ENCODE measurements at places on chromosomes 12 and 14.

DNA sequence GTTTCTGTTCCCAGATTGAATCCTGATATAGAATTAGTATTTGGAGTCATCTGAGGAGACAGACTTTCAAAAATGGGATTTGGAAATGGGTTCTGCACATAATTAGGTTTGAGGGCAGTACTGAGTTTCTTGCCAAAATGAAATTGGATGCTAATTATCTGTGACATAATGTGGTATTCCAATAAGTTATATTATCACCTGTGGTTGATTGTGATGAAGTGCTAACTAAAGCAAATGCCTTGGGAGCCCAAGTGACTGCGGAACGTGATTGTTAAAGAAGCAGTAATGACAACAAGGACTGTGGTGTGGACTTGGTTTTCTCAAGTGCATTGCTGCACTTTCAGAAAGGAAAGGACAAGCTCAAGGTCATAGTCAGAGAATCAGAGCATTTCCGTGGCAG lies 337.0 kb downstream of the IPO8 start:
- DNase-seq: no peak

GRCh38 chr14:61342486-61342885 lies 21.1 kb downstream of the PRKCH start:
- DNase-seq: peak; percentile 78

GRCh38 chr12:119781804-119782203 lies 95.3 kb downstream of the CIT start:
- no peak for DNase-seq

DNA sequence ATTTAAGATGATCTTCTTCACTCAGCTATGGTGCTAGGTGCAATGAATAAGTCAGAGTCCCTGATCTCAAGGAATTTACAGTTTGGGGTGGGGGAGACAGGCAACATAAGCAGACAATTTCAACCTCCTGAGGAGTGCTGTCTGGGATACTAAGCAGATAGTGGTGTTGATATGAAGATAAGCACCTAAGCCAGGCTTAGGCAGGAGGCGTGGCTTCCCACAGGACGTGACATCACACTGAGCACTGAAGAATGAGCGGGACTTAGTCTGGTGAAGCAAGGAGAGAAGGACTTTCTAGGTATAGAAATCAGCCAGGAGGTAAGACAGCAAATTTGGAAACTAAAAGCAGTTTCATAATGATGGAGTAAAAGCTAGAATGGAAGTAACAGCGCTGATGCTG lies 6.8 kb downstream of the PRPH start:
- no peak for DNase-seq

DNA sequence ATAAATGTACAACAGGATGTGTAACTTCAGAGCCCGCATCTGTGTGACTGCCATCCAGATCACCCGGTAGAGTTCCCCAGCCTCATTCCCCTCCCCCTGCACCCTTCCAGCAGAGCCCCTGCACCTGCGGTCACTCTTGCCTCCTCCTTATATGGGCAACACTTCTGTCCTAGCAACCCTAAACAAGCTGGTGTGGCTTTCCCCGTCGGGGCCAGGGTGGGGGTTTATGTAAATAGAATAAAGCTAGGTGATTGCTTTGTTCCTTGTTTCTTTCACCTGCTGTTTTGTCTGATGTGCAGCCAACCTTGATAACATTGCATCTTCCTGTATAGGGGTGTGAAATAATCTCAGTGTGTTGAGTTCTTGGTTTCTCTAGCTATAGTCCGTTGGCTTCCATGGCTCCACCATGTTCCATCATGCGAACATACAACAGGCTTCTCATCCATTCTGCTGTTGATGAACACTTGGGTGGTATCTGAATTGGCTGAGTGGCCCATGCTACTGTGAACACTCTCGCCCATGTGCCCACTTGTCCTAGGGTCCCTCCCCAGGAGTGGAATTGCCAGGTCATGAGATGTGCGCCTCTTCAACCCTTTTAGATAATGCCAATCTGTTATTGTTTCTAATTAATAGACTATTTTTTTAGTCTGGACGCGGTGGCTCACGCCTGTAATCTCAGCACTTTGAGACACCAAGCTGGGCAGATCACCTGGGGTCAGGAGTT lies 102.2 kb downstream of the KIF26A start:
- no peak for DNase-seq

DNA sequence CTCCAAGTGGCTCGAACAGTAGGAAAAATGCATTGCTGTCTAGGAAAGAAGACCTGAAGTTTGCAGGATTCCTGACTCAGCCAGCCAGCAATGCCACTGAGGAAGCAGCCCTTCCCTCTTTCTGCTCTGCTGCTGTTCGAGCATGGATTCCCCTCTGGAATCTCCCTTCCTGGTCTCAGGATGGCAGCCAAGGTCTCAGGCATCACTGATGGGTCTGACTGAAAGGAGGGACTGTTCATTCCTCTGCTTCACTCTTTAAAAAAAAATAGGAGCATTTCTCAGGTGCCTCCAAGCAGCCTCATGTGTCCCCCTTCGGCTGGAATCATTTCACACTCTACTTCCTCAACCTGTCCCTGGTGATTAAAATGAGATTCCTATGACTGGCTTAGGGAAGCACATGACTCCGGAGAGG lies 62.4 kb downstream of the SLC15A4 start:
- no peak for DNase-seq

DNA sequence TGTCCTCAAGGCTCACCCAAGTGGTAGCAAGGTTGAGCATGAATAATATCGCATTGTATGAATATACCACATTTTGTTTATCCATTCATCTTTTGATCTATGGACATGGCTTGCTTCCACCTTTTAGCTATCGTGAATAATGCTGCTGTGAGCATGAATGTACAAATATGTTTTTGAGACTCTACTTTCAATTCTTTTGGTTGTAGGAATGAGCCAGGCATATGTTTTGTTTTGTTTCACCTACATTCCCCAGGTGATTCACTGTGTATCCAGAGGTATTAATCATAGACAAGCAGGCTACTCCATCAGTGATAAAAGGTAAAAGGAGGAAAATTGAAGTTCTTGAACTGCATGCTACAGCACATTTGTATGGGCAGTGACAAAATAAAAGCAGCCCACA lies 35.8 kb downstream of the CDKL1 start:
- DNase-seq: no peak

DNA sequence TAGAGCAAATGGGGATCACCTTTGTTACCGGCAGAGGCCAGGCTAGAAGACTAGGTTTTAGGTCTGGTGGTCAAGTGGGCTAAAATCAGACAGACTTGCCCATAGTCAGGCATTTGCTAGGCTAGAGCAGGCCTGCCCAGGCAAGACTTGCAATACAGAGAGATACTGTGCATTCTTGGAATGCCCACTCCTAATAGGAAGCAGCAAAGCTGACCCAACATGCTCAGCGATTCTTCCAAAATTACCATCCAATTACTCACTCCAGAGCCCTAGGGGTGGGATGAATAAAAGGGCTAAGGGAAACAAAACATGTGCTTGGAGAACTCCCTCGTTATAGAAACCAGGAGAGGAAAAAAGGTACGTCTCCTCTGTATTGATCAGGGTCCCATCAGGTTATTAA lies 187.8 kb upstream of the AMIGO2 start:
- DNase-seq: no peak

- no peak for DNase-seq
Measured at GRCh38 chr14:103428723-103429556, 43.7 kb downstream of the MARK3 start.

- DNase-seq: no peak
Measured at GRCh38 chr12:49231878-49232655, 32.8 kb upstream of the TUBA1C start.

- DNase-seq: no peak
Measured at GRCh38 chr12:11773889-11774677, 124.6 kb downstream of the ETV6 start.

GRCh38 chr12:110613071-110613770 lies 708 bp upstream of the TCTN1 start:
- DNase-seq: no peak

GRCh38 chr14:49858383-49858782 lies 5.8 kb upstream of the NEMF start:
- DNase-seq: no peak

- no peak for DNase-seq
Measured at GRCh38 chr14:104830781-104831180, 29.9 kb downstream of the ZBTB42 start.

- DNase-seq: no peak
Measured at GRCh38 chr14:41810362-41810761, 203.7 kb downstream of the LRFN5 start.

- DNase-seq: no peak
Measured at GRCh38 chr12:8970432-8970831, 18.9 kb upstream of the KLRG1 start.

DNA sequence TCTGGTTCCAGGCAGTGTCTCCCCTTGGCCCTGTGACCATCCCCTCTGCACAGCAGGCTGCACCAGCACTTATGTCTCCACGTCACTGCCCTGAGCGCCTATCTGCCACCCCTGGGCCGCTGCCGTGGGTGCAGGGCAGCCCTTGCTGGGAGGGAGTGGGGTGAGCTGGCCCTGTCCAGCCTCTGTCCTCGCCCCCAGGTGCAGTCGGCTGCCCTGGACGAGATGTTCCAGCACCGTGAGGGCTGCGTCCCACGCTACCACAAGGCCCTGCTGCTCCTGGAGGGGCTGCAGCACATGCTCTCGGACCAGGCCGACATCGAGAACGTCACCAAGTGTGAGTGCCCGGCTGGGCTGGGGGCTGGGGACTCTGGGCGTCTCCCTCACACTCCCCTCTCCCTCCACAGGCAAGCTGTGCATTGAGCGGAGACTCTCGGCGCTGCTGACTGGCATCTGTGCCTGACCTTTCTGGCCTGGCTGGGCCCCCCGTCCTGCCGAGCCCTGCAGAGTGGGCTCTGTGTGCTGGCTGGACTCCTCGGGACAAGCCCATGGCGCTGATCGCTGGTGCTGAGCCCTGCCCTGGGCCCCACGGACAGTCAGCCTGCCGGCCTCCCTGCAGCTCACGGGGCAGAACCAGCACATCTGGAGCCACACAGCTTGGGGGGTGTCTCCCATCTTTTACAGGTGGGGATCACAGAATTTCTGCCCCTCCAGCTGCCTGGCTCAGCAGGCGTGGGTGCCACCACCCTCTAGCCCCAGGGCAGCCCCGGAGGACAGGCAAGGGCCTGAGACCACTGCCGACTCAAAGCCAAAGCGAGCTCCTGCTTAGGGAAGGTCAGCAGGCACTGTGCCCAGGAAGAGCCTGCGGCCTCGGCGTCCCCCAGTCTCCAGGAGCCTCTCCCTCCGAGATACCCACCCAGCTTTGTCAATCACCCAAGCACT lies 7.9 kb upstream of the PUS1 start:
- DNase-seq: no peak

- DNase-seq: no peak
Measured at GRCh38 chr12:76762601-76762980, 1.3 kb upstream of the ZDHHC17 start.

- no peak for DNase-seq
Measured at GRCh38 chr12:125208942-125209341, 143.7 kb downstream of the AACS start.

DNA sequence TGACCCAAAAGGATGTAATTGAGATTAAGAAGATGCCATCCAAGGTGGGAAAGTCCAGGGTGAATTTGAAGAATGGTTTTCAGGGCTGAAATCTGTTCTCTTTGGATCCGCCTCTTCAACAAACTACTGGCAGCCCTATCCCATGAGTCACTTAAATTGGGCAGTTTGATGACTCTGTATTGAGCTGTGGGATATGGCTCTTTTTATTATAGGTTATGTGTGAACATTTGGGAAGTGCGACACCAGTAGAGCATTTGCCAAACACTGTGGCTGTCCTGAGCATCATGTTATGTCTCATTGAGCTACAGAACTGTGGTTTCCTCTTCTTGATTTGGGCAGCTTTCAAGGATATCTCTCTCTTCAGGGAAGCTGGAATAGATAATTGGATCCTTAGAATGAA lies 22.3 kb downstream of the IFT43 start:
- no peak for DNase-seq

DNA sequence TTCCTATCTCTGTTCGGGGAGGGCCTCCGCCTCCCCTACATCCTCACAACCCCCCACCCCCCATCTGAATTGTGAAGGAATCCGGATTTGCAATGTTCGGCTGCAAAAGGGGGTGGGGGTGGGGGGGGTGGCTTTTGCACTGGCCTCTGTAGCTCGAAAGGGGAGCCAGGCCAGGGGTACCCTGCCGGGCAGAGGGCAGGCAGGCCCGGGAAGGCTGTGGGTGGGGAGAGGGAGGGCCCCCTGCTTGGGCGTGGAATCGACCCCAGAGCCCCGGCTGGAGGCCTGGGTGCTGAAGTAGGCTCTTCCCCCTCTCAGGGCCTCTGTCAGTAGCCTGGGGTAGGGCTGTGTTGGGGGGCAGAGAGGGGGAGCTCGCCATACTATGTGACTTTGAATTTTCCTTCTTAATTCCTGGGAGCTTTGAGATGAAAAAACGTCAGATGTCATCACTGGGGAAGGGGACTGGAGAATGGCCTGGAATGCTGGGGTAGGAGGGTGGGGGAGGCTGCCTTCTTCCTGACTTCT lies 1.1 kb downstream of the LRP1 start:
- DNase-seq: no peak

DNA sequence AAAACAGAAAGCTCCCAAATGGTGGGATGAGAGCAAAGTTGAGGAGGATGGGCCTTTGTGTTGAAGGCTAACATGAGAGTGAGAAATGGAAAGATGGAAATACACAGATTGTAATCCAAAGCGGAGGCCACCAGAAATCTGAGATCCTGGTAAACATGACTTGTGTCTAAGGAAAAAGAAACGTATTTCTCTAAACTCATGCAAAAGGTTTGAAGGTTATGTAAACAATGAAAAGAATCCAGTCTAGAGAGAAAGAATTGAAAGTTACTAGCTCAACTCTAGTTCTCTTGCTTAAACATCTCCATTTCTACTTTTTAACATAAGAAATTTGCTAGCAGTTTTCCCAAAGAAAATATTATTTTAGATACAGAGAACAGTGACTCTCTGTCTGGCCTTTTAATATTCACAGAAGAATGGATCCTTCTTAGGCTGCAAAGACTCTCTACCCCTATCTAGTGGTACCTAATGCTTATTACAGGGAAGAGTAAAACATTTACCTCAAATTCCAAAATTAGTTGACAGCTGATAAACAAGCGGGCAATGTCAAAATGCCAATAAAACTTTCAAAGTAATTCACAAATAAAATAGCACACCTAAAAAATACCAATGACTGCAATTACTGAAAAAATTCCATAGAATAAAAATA lies 75.8 kb upstream of the SOX5 start:
- no peak for DNase-seq

- DNase-seq: no peak
Measured at GRCh38 chr14:92352158-92352985, 29.4 kb downstream of the SLC24A4 start.

GRCh38 chr14:23530375-23531055 lies 21.1 kb downstream of the ZFHX2 start:
- no peak for DNase-seq

GRCh38 chr12:105401198-105401597 lies 70.7 kb downstream of the C12orf75 start:
- DNase-seq: no peak

GRCh38 chr14:97798176-97798575 lies 1001.0 kb downstream of the VRK1 start:
- no peak for DNase-seq

GRCh38 chr14:98999901-99000300 lies 272.1 kb downstream of the BCL11B start:
- DNase-seq: no peak

DNA sequence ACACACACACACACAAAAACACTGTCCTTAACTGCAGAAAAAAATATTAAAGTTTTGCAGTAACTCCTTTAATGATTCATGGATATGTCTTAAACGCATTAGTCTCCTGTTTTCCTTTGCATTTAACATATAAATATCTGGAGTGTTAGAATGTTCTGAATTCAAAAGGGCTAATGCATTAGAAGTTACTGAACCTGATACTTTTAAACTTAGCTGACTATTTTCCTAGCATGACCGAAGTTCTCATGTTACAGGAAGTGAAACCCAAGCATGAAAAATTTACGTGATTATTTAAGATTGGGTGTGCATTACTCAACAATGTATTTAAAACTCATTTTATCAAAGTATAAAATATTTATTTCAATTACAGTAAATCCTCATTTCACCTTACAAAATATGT lies 791.2 kb downstream of the FLRT2 start:
- DNase-seq: no peak
